HTR-8/SVneo (cell line): ENCODE measurements at places on chromosomes 5 and 9.

GRCh38 chr5:57863661-57864060 is 381.1 kb upstream of the ACTBL2 start:
- DNase-seq, result peak; percentile 54

DNA sequence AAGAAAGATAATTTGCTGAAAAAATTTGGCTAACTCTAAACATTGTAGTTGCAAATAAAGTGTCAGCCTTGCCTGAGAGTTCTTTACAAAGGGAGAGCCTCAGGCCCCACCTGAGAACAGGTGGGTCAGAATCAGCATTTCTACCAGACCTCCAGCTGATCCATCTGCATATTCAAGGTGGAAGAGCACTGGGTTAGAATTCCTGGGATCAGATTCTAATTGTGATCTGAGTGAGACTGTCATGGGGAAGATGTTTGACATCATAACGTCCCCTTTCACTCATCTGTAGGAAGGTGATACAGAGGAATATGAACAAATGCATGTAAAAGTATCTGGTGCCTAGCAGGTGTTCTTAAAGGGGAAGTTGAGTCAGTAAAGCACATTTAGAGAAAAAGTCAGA is 54.6 kb downstream of the FBXL7 start:
- DNase-seq, result no peak

GRCh38 chr5:169580964-169581363 is 2.6 kb upstream of the SPDL1 start:
- no peak for DNase-seq

GRCh38 chr9:76926324-76926741 is 20.4 kb upstream of the PRUNE2 start:
- DNase-seq, result peak; percentile 39

- DNase-seq, result peak; percentile 28
Measured at GRCh38 chr5:173329491-173330337, 1.5 kb upstream of the STC2 start.

GRCh38 chr5:173293817-173294672 is 34.2 kb downstream of the STC2 start:
- peak; percentile 78 for DNase-seq
